Hippocampal formation (tissue), 2 donors: ENCODE measurements at places on chromosomes 2 and 18.

DNA sequence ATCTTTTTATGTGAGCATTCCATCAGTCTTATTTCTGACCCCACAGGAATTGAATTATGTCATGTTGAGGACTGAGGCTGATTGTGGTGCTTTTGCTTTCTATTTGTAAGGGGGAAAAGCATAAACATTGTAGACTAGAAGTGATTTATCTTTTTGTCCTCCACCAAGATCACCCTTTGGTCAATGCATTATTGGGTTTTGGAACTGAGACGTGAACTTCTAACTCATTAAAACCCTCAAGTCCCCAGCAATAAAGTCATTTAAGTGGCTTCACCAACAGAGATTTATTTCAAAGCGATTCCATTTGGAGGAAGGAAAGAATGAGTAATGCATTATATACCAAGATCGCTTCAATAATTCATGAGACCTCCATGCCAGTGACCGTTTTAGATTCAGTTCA is 75.5 kb upstream of the TXNDC2 start:
- DNase-seq: no peak

- no peak for DNase-seq
Observed at GRCh38 chr2:10239561-10239967, 63.1 kb upstream of the HPCAL1 start.

DNA sequence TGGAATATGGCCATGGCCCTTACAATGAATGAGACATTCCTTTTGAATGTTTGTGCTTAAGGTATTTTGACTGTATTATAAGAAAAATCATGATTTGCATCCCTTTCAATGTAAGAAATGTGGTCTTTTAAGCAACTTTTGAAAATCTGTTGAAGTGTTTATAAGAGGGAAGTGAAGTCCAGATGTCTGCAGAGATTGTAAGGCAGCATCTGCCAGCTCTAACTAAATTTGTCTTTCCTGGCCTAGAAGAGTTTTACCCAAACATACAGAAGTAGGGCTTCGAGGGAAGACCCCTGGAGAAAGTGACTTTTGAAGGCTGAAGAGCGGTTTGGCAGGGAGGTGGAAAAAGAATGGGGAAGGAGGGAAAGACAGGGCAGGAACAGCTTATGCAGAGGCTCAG is 12.2 kb downstream of the EML6 start:
- no peak for DNase-seq

DNA sequence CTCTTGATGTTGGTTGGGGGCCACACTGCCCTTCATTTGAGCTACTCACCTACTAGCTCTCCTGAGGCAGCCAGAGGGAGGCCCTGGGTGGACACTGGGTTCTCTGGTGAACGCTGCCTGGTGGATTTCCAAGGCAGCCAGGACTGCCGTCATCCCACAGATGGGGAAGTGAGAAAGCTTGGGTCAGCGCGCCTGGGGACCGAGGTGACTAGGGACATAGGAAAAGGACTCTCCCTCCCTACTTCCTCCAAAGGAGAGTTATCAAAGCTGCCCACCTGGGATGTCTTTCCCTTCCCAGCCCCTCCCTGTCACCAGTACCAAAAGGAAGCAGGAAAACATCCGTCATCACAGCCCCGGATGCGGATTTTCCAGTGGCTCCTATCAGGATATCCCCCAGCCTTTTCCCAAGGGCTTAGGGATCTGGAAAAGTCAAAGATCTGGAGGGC is 3.8 kb upstream of the SEMA4C start:
- peak; percentile 24 for DNase-seq

DNA sequence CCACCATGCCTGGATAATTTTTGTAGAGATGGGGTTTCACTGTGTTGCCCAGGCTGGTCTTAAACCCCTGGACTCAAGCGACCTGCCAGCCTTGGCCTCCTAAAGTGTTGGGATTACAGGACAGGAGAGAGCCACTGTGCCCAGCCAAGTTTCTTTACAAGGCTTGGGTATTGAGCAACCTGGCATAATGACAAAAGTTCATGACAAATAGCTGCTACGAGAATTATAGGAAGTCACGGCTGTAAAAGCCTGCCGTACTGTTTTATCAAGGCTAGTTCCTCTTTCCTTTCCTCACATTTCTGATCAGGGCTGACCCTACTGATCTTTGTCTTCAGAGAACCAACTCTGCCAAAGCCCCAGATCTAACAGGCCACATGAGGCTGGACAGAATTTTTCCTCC is 490.4 kb upstream of the SPRED2 start:
- DNase-seq: no peak

- DNase-seq: no peak
Observed at GRCh38 chr18:57834616-57835015, 31.5 kb upstream of the ATP8B1 start.

- DNase-seq: no peak
Observed at GRCh38 chr2:15050483-15050882, 418.0 kb downstream of the LRATD1 start.

- DNase-seq: no peak
Observed at GRCh38 chr18:77870199-77870598, 620.6 kb downstream of the GALR1 start.

GRCh38 chr2:172279813-172280212 is 147.6 kb upstream of the ITGA6 start:
- no peak for DNase-seq

GRCh38 chr18:59566533-59566971 is 130.7 kb downstream of the CCBE1 start:
- no peak for DNase-seq

GRCh38 chr2:232662486-232663260 is 29.3 kb downstream of the EFHD1 start:
- DNase-seq: no peak

GRCh38 chr18:9914584-9915290 is 921 bp downstream of the VAPA start:
- peak; percentile 14 for DNase-seq

GRCh38 chr2:43853141-43854081 is 14.6 kb downstream of the ABCG8 start:
- no peak for DNase-seq

DNA sequence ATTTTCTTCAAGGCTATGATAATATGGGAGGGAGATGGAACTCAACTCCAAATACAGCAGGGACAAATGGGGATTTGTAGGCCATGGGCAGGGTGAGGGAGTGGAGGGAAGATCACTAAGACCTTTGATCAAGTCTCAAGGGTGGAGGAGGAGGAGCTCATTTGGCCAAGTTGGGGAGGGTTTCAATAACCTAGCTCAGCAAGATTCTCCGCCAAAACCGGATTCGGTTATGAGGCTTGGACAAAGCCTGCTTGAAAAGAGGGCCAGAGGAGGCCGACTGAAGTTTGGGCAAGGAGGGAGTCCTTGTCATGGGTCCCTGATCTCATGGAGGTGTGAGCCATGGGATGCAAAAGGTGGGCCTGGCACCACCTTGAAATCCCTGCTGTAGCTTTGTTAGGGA is 68.8 kb downstream of the TSN start:
- no peak for DNase-seq

DNA sequence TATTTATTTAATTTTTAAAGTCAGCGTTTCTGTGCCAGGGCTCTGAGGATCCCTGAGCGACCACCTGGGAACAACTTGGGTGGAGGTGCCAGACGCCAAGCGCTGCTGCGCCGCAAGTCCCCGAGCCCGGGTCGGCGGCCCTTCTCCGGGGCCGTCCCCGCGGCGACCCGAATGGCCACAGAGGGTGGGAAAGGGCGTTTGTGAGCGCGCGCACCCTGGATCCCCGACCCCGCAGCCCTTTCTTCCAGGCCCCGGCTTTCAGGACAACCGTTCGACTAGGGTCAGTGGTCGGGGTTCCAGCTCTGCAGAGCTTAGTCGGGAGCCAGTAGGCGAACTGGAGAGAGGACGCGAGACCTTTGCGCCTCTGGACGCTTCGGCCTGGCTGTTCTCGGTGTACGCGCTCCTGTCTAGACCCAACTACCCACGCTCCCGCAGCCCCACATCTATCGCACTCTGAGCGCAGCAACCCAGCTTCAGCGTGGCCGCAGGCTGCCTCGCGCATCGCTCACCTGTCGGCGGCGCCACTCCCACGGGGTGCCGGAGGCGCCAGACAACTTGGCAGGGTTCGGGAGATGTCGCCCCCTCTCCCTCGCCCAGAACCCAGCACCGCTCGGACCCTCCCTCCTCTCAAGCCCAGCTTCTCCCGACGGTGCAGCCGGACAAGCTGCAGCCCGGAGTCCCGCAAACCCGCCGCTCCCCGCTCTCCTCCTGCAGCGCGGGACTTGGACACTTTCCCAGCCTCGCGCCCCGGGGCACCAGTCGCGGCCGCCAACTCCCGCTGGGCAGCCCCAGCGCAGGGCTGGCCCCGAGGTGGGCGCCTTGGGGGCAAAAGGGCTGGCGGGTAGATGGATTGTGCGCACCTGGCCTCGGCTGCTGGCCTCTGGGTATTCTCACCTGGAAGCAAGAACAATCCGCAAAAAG is 758 bp downstream of the LYPD1 start:
- DNase-seq: no peak

DNA sequence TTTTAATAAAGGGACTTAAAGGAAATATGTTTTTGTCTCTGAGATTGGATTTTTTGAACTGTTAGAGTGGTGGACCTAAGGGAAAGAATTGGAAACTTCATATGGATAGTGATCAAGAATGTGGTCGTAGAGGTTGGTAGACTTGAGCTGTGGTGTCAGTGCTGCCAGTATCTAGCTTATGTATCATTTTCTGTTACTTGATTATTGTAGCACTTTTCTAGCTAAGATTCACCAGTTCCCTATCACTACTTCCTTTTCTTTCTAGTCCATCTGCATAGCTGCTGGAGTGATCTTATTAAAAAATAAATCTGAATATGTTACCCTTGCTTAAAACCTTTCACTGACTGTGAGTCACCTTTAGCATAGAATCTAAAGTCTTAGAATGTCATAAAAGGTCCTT is 6.0 kb downstream of the ACVR2A start:
- DNase-seq: no peak

GRCh38 chr2:96315400-96316071 is 9.6 kb upstream of the ITPRIPL1 start:
- DNase-seq: no peak

DNA sequence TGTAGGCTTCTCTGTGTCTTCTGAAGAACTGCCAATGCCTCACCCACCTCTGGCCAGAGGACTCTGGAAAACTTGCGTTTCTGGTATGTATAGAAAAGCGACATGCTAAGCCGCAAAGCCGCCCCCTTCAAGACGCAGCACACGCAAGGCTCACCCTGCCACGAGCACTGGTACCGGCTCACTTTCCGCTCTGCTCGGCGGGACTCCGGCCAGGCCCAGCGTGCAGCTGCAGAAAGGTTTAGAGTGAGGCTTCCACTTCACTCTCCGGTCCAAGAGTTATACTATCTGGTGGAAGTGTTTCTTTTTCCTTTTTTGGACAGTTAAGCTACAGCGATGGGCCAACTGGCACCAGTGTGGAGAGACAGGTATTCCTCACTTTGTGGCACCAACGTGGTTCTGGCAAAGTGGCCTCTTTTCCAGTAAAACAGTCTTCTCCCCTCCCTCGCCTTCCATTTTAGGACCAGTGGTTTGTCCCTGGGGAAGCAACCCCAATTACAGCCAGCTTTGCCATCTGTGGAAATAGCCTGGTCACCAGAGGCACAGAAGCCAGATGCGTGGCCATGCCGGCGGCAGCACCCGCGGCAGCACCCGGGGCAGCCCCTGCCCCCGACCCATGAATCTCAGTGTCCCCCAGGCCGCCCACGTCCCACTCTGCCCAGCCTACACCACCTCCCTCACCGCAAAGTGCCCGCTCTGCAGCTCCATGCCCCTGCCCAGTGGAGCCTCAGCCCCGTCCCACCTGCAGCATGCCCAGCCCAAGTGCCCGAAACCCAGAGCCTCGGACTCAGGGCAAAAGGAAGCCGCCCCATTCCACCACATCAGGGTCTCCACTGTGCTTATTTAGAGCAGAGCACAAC is 91.6 kb upstream of the CTDP1 start:
- no peak for DNase-seq

DNA sequence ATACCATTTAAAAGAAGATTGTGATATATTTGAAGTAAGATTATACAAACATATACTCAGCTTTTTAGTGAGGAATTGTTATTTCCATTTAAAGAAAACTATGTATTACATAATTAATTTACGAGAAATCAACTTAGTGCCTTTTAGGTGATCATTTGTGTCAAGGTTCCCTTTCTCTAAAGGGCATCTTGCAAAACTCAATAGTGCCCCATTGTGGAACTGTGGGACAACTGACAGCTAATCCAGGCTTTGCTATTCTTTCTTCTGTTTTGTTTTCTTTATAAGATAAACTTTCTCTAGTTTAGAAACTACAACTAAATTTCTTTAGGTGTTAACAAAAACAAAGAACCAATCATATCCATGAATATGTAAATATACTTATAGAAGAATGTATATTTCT is 24.3 kb upstream of the VIT start:
- DNase-seq: peak; percentile 3

DNA sequence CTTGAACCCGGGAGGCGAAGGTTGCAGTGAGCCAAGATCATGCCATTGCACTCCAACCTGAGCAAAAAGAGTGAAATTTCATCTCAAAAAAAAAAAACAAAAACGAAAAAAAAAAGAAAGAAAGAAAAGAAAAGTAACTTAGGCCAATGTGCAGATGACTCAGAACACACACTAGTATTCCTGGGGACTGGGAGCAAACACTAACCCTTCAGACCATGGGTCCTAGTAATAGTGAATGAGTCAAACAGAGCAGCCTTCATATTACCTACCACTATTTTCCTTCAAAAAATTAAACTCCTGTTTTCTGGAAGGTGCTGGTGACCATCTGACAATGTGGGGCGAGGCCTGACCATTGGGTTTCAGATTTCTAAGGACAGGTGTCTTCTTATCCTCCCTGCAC is 253.4 kb downstream of the PIEZO2 start:
- no peak for DNase-seq

- DNase-seq: no peak
Observed at GRCh38 chr2:69139778-69140670, 127.0 kb downstream of the ANTXR1 start.

GRCh38 chr2:48144777-48145176 is 238.5 kb upstream of the FBXO11 start:
- DNase-seq: no peak

DNA sequence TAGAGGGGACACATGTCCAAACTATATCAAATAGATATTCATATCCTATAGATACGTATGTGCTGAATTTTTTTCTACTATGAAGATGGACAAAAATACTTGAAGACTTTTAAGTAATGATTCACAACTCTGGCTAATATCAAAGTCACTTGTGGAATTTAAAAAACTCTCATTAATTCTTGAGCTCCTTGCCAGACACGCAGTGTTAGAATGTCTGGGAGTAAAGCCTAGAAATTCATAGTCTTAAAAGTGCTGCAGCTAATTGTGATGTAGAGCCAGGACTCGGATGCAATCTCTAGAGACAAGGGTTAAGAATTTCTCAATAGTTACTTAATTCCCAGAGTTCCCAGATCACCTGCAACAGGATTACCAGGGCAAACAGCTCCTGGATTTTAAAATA is 107.4 kb downstream of the ARL6IP6 start:
- no peak for DNase-seq

DNA sequence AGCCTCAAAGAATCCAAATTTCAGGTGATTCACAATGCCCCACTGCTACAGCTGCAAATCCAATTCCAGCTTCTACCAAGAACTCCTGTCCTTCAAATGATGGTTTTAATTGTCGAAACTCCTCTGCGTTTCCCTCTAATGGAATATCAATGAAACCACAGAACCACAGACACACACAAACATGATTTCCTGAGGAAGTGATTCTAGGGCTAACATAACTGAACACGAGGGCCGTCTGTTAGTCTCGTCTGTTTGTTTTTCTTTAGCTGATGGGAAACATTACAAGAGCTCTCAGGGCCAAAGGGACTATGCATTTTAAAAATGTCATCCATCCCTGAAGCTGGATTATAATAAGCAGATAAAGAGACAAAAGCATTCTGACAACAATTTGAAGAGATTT is 59.4 kb downstream of the RNF152 start:
- DNase-seq: no peak

GRCh38 chr18:245282-245847 is 22.5 kb downstream of the THOC1 start:
- DNase-seq: no peak
